ENCODE measurements at places on chromosomes 12 and 14.

- DNase-seq: no peak
These were observed 752 bp downstream of the DACT1 start for GRCh38 chr14:58638231-58639197.

DNA sequence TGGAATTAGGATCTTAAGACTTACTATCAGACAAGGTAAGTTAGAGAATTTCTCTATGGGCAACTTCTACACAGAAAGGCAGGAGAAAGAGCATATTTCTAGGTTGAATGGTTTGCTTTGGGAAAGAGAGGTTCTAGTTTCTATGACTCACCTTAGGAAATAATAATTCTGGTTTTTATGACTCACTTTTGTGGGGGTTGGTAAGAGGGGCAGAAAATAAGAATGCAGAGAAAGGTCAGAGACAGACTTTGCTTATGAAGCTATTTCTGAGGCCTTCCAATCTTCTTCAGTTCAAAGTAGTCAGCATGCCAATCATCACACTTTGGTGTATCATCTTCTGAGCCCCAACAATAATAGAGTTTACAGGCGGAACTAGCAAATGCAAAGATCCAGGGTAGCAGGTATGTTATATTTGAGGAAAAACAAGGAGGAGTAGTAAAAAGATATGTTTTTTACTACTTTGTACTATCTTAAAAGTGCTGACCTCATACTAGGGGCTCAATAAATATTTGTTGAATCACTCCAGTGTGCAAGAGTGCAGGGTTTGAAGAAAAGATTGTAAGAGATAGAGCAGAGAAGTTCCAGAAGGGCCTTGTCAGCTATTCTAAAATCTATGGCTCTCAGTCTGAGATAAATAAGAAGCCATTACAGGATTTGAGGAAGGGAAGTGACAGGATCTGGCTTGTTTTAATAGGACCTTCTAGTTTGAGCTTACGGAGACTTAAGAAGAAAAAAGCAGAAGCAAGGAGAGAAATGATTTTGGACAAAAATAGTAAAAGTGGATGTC, 56.7 kb upstream of the LRFN5 start:
- no peak for DNase-seq

DNA sequence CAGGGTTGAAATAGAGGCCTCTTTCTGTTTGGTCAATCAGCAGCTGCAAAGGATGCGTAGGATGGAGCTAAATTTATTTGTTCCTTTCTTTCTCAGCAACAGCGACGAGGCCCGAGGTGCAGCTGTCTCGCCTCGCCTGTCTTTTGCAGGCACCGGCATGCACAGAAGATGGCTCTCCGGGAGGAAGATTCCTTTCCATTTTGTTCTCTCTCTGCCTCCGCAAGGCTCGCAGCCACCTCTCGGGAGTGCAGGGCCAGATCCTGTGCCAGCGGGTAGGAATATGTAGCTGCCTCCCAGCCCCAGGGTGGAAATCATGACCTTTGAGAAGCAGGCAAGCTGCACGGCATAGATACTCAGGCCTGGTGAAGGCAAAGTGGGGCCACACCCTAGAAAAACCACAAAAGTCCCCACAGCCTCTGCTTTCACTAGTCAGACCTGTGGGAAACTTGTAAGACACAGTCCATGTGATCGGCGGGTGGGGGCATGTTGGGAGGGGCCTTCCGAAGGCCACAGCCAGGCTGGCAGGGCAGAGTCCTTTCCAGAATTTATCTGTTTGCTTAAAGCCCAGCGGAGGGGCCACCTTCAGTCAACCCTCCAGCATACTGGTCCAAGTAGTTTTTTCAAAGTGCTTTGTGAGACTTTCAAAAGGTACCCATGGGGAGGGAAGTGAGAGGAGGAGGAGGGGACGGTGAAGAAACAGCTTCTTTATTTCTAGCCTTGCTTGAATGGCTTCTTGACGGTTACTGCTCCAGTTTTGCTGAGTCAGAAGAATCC, at the start of gene MAP1LC3B2:
Gene MAP1LC3B2 (plus strand): TSS at position 220 of the 774 bp plus-strand sequence. CDS start 16,562 bp downstream, outside the sequence.
- no peak for DNase-seq

- no peak for DNase-seq
These were observed 17.1 kb downstream of the DTX1 start for GRCh38 chr12:113073586-113073985.

DNA sequence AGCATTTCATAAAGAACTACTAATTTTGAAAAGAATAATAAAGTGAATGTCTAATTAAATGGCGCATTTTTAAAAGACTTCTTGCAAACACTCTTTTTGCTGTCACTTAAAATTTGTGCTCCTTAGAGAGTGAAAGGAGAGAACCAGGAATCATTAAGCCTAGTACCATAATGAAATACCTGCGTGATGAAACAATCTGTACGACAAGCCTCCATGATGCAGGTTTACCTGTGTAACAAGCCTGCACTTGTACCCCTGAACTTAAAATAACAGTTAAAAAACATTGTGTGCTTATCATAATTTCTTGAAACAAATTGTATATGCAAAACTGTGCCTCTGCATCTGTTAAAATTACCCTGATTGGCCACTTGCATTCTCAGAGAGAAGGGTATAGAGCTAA, 108.1 kb downstream of the MGAT4C start:
- DNase-seq: no peak

DNA sequence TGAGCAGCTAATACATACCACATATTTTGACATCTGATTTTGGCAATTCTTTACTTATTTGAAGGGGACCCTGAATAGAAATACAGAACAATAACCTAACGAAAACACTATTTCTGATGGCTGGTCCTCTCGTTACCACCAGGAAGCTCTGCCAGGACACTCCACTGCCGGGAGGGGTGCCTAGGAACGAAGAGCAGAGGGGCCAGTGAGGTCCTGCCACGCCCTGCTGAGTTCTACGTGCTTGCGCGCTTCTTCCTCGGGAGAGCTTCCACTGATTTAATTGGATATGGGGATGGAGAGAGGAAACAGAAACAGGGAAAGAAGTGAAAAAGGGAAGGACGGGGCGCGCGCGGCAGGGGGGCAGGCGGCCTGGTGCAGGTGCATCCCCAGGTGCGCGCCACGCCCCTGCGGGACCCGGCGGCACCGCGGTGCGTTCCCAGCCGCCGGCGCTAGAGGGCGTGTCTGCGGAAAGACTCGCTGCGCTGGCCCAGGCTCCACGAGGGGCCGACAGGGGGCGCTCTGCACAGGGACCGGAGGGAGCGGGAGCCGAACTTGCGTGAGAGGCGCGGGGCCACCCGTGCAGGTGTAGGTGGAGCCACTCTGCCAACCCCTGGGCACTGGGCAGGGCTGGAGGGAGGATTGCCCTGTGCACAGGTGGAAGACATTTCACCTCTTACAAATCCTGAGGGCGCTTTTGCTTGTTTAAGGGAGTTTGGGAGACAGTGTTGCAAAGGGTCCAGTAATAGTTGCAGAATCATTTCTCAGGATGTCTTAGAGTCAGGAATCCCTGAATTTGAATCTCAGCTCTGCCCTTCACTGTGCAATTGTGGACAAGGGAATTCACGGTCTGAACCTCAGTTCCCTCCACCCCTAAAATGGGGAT, 986.3 kb upstream of the TMEM132C start:
- DNase-seq: no peak

DNA sequence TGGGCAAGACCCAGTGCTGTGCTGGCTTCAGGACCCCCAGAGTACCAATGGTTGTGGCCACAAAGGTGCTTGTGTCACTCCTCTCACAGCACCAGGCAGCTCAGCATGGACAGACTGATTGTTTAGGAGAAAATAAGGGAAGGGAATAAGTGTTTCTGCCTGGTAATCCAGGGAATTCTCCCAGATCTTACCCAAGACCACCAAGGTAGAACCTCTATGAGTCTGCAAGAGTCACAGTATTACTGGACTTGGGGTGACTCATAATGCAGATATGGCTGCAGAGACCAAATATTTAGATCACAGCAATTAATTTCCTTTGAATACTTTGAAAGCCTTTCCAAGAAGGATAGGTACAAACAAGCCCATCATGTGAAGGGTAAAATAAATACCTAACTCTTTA, 1178.3 kb upstream of the FLRT2 start:
- DNase-seq: no peak

DNA sequence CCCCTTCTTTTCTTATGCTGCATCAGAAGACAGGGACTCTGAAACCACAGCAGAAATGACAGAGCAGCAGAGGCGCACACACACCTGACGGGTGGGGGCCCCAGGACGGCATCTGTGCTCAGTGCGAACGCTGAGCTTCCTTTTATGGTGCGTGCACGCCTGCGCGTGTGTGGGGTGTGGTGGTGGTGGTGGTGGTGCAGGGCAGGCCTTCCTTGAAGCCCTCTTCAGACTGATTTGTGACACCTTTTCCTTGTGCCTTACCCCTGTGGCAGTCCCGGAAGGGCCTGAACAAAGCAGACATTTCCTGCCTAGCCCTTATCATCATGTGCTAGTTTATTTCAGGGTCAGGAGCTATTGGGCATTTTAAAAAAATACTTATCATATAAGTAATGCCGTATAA, 75.7 kb downstream of the TSPAN9 start:
- no peak for DNase-seq

DNA sequence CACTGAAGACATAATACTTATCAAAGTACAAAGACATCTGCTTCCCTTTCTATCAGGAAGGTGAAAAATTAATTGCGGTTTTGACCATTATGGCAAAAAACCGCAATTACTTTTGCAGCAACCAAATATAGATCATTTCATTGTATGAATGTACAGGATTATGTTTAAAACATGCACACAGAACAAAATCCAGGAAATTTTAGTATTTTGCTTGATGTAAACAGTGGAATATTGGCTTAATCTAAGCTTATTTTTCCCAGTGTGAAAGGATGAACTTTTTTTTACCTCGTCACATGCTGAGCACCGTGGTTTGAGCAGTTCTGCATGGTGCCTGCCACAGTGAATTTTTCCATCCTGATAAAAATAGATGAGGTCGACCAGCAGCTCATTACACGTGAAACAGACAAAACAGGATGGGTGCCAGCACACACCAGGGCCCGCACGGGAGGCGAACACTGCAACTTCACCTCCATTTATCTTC, 121.2 kb downstream of the PRICKLE1 start:
- no peak for DNase-seq

DNA sequence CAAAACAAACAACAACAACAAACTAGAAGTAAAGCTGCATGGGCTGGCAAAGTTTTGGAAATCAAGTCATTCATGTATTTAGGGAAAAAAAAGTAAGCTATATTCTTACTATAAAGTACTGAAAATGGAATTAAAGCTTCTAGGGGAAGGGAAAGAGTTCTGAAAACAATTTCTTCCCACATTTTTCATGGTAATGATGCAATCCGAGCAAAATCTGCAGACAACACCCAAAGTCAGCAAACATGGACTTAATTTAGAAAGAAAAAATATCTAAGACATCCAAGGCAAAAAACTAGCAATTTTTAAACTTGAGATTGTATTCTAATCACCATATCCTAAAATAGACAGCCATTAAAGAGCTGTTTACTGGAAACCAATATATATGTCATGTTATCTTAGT, 86.3 kb downstream of the LRP6 start:
- no peak for DNase-seq

DNA sequence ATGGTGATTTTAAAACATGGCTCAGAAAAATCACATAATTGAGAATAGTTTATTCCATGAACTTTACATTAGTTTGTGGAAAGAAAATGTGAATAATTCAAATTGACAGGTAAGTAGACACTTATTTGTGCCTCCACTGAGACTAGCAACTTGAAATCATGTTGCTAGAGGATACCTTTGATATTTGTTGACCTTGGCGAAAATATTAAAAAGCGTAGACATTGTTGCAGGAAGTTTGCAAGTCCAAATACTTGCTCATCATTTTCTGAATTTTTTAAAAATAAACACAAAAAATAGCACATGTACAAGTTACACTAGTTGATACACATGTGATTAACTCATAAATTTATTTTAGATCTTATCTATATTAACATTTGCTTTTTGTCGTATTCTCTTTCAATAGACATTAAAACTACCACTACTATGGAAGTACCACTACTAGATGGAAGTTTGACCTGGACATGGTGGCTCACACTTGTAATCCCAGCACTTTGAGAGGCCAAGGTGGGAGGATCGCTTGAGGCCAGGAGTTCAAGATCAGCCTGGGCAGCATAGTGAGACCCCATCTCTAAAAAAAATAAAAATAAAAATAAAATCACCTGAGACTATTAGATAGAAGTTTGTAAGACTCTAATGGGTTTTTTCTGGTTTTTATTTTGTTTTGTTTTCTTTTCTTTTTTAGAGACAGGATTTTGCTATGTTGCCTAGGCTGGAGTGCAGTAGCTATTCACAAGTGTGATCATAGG, 24.3 kb downstream of the VEZT start:
- DNase-seq: no peak

DNA sequence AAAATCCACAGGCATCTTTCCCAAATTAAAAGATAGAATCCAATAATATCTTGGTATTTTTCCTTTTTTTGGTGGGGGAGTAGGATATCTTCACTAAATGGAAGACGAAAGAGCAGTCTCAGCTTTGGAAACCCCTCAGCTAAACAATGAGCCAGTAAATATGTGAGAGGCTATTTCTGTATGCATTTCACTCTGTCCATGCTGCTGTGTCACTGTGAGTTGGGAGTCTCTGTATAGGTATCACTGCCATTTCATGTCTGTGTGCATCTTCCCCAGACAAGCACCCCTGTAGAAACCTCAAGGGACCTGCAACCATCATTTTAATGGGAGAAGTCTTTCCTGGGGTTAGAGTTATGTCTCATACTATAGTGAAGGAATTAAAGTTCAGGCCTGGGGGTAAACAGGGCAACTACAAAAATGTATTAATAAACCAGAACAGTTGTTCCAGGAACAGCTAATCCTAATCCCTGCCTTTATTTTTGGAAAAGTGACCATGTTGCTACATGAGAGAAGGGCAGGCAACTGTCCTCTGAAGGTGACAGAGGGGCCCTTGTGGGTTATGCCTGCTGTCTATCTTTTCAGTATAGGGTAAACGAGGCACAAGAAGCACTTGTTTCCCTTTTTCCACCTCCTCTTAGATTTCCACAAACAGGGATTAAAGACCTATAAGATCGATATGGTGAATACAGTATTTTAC, 11.3 kb upstream of the STAC3 start:
- DNase-seq: no peak

GRCh38 chr14:22036541-22037239, 363.1 kb upstream of the OR4E1 start:
- no peak for DNase-seq

- DNase-seq: no peak
These were observed 29.3 kb downstream of the YLPM1 start for GRCh38 chr14:74792249-74793039.

DNA sequence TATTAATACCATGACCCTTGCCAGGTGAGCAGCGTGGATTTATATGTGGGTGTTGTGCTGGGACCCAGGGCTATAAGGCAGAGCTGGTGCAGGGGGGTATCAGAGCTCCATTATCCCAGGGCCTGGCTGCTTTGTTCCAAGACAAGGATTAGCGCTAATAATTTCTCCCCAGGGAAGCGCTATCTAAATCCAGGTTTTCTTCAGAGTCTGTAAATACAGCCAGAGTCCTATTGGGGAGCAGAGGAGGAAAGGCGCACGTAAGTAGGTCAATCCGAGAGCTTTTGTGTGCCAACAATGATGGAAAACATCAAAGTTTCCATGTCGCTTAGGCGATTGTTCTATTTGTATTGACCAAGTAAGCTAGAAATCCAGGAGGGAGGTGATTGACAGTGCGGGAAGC, 1009.7 kb downstream of the VRK1 start:
- no peak for DNase-seq
